ENCODE measurements at places on chromosomes 13 and 19.

- no peak for DNase-seq
These were observed 778 bp downstream of the ZNF230 start for GRCh38 chr19:44003461-44004009.

- DNase-seq: no peak
These were observed 59.2 kb downstream of the GJA3 start for GRCh38 chr13:20101467-20102316.

GRCh38 chr13:111037927-111038326 lies 77.2 kb upstream of the ARHGEF7 start:
- DNase-seq: no peak

DNA sequence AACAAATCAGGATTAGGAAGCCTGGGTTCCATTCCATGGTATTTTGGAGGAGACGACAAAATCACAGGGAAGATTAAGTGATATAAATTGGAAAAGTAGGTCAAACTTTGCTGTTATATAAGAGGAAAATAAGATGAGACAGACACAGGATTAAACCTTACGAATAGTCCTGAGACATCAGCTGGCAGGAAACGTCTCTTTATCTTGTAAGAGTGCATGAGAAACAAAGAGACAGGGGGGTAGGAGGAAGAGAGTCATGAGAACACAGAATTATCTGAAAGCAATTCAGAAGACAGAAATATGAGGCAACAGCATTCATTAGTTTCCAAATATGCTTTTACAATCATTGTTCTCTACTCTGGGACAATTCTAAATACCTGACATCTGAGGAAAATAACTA lies 310.6 kb upstream of the MIR17HG start:
- DNase-seq: no peak

DNA sequence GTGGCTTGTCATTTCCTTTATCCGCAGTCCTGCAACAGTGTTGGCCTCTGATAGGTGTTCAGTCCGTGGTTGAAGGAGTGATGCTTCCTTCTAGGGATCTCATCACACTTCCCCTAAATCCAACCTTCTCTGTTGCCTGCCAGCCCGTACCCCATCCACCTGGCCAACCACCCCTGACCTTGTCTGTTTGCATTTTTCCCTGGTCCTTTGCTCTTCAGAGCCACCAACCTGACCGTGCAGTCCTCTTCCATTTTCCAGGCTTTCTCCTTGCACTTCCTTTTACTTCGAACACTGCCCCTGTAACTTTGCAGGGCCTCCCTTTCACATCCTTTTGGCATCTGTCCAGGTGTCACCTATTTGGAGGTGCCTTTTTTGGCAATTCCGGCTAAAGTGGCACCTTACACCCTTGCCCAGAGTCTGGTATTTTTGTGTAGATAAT lies 696 bp downstream of the ZNF460 start:
- DNase-seq: no peak

GRCh38 chr13:109665781-109666249 lies 120.6 kb downstream of the IRS2 start:
- DNase-seq: no peak

- DNase-seq: no peak
These were observed 4.8 kb upstream of the SMG9 start for GRCh38 chr19:43759515-43759914.

GRCh38 chr13:94286581-94286980 lies 192.9 kb downstream of the DCT start:
- no peak for DNase-seq

DNA sequence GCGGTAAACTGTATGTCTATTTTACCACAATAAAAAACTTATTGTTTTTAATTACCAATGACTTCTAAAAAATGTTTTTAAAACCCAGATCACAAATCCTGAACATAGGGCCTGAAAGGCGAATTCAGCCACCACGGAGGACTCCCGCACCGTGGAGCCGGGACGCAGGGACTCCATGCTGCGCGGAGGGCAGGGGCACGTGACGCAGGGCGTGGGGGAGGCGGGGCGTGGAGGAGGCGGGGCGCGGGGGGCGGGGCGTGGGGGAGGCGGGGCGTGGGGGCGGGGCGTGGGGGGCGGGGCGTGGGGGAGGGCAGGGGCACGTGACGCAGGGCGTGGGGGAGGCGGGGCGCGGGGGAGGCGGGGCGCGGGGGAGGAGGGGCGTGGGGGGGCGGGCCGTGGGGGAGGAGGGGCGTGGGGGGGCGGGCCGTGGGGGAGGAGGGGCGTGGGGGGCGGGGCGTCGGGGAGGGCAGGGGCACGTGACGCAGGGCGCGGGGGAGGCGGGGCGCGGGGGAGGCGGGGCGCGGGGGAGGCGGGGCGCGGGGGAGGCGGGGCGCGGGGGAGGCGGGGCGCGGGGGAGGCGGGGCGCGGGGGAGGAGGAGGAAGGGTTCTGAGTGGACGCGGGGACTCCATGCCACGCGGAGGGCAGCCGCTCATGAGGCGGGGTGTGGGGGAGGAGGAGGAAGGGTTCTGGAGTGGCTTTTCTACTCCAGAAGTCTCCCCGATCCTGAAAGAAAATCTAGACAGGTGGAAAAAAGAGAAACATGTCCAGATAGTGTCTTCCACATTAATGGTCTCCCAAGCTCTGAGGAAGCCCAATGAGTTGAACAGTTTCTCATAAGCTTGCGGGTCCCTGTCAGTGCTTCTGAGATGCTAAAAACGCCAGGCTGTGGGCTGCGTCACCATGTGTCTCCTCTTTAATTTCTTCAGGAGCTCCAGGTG lies 4.4 kb upstream of the PROZ start:
- peak; percentile 45 for DNase-seq

DNA sequence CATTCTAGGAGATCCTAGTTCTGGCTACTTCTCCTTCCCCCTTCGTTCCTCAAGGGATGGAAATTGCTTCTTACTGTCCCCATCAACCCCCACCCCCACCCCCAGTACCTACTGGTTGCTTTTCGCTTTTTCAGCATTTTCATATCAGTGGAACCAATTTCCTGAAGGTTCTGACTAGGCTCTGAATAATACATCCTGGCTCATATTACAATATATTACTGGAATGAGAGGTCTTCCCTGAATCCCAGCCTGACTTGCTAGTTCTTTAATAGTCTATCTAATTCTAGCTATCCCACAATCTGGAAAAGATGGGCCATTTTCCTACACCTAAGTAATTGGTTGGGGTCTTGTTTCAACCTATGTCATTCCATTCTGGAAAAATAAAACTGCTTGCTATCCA lies 207.4 kb downstream of the COG6 start:
- no peak for DNase-seq

DNA sequence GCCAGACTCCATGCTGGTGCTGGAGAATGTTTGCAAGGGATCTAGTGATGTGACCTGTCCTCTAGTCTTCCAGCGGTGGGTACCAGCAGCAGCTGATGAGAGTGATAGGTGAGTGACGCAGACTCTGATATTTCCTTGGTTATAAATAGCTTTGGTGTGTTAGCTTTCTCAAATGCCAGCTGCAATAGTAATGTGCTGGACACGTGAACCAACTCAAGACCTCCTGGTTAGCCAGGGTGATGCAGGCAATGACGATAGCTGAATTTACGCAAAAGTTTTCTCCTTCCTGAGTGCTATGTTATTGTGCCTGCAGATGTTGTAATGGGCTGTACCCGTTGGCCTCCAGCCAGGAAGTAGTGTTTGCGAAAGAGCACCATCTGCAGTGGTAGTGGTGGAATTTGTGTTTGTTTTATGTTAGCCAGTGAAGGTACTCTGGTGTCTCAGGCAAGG lies 129.5 kb downstream of the CYSLTR2 start:
- DNase-seq: no peak

DNA sequence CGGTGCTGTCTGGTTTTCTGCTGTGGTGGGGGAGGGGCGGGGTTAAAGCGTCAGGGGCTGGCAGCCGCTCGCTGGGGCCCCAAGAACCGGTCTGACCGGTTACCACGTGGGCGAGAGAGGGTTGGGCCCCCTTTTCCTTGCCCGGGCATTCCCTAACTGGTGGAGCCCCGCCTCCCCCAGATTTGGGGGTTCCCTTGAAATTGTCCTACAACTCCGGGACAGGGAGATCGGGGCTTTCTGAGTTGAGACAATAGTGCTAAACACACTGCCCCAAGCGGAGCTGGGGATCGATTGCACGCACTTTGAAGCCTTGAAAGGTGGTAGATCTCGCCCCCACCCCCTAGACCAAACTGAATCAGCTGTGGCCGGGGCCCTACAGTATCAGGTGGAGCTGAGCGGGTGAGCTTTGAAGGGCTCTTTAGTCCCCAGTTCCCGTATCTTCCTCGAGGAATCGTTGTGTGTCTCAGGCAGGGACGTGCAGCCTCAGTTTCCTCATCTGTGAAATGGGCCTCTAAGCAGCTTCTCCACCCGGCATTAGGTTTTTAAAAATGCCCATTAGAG lies 4.8 kb downstream of the IER2 start:
- DNase-seq: peak; percentile 68

GRCh38 chr13:44667943-44668342 lies 91.8 kb upstream of the TSC22D1 start:
- no peak for DNase-seq

GRCh38 chr13:98507282-98507797 lies 69.6 kb downstream of the STK24 start:
- DNase-seq: no peak

- no peak for DNase-seq
These were observed 45.8 kb downstream of the SLC7A9 start for GRCh38 chr19:32823747-32824102.

DNA sequence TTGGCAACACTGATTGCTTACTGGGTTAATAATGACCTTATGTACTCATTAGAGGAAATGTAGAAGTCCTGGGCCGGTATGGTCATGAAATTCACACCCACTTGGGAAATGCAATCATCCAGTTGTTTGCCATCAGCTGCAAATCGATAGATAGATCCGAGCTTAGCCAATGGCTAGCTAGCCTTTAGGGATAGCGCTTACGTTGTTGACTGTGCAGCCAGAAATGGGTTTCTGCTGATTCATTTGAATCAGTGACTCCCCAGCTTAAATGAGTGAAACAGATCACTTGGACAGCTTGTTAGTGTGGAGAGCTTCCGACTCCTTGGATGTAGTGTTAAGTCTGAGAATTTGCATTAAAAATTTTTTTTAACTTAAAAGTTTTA lies 11.8 kb downstream of the IL17D start:
- DNase-seq: no peak

DNA sequence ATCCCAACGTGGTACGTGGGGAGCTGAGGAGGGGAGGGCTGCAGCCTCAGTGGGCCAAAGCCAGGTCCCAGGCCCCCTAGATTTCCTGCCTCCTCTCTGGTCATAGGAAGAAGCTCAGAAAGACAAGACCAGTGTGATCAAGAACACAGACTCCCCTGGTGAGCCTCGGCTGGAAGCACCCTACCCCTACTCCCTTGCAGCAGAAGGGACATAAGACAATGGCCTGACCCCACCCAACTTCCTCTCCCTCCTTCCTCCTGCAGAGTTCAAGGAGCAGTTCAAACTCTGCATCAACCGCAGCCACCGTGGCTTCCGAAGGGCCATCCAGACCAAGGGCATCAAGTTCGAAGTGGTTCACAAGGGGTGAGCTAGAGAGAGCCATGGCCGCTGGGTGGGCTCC lies 11.5 kb downstream of the PODNL1 start:
- no peak for DNase-seq

DNA sequence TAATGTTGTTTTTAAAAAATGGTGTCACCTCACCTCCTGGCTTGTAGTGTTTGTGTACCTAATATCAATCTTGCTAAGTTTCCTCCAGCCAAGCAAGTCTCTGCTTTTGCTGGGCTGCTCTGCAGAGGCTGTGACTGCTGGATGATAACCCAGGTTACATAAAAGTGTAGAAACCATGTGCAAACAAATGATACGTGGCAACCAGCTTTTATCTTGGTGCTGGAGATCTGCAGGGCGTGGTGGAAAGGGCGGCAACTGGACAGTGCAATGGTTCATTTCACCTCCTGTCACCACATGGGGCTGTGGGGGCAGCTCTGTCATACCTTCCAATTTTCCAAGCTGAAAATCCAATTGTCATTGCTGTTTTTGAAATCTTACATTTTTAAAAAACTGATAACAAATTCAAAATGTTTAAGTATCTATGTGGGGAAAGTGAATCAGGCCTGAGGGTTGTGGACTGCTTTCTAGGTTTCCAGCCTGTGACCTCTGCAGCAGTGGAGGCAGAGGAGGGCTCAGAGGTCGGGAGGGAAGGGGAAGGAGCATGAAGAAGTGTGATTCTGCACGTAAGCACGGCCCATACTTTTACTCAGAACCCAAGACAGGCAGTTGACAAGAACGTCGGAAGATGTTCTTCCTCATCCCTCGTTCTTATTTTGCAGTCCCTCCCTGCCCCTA lies 9.7 kb downstream of the GPR42 start:
- no peak for DNase-seq

GRCh38 chr13:21632196-21632595 lies 28.2 kb upstream of the MICU2 start:
- no peak for DNase-seq

DNA sequence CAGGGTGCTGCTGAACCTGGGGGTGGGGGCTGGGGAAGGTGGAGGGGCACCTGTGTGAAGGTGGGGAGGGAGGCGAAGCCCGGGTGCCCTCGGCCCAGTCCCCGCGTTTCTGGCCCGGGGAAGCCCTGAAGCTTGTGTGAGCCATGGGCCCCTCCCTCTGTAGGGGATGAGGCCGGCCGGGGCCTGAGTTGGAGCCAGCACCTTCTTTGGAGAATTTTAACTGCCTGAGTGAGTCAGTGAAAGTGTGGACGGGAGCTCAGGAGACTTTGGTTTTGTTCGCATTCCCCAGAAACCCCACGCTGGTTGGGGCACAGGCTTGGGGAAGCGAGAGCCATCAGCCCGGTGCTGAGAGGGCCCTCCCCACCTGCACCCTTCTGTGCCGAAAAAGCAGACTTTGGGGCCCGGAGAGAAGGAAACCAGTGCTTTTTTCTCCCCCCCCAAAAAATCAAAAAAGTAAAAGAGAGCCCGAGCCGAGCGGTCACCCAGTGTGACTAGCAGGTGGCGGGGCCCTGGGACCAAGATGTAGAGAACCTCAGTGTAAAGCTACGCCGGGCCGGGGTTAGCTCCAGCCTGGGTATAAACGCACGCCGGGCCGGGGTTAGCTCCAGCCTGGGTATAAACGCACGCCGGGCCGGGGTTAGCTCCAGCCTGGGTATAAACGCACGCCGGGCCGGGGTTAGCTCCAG lies 45.1 kb downstream of the TMEM255B start:
- no peak for DNase-seq

DNA sequence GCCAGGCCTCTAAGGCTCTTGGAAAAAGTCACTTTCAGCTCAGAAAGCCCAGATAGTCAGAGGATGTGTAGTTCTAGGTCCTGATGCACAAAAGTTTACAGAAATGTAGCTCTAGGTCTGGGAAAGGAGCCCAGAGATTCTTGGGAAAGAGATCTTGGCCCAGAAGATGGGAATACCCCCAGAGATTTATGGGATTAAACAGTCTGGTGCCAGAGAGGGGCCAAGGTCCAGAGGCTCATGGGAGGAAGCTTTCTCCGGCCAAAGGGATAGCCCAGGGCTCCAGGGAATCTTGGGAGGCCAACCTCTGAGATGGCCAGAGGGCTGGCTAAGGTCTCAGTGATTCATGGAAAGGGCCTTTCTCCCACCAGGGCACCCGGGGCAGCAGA lies 15.2 kb downstream of the BCAT2 start:
- DNase-seq: no peak

- no peak for DNase-seq
These were observed 160.7 kb downstream of the LMO7 start for GRCh38 chr13:75796825-75797224.
